ENCODE measurements at places on chromosomes 4 and X.

- DNase-seq = no peak
These were observed 61.6 kb upstream of the STS start for GRCh38 chrX:7085879-7086278.

DNA sequence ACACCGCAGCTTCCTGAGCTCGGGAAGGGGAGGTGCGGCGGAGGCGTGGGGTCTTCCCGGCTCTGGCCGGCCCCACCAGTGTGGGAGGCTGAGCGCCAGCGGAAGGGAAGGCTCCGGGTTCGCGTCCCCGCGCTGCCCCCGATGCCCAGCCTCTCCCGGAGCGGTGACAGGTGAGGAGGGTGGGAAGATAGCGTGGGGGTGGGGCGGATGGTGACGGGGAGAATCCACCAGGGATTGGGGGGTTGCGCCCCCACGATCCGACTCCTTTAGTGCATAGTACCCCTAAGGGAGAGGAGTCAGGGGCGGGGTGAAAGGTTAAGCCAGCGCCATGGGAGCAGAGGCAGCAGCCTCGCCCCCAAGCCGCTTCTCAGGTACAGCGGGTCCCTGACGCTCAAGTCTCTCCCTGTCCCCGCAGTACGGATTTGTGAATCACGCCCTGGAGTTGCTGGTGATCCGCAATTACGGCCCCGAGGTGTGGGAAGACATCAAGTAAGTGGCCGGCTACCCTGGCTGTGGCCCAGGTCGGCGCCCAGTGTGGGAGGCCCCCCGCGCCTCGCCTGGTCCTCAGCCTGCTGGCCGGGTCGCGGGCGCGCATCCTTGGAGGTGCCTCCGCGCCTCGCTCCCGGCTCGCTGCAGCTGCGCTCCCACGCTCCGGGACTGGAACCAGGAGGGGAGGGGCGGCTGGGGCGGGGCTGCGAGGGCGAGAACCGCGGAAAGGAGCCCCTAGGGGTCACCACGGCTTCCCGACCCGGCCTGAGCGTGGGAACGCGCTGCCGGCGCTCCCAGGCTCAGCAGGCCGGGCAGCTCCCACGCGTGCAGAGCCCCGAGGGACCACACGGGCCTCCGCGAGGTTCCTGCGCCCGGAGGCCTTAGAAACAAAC lies 791 bp downstream of the GUCY1B1 start:
- no peak for DNase-seq

DNA sequence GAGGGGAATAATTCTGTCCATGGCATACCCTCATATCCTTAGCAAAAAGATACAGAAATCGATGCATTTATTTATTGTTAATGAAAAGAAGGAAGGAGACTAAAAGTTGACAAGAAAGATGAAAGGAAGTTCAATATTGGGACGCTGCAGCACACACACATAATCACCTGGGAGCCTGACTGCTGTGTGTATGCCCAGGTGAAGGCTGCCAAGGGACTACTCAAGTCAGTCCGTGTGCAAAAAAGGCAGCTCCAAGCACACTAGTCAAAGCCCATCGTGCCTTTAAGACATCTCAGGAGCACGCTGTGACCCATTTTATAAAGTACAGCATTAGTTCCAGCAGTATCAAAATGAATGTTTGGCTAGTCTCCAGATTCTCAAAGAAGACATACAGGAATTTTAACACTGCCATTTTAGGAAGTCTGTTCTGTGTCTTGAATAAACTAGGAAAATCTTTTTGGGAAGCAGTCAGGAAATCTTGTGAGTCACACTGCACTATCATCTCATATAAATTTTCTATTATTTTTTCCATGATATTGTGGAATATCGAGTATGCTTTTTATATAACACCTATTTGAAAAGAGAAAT lies 363.9 kb downstream of the GASK1B start:
- no peak for DNase-seq

- no peak for DNase-seq
These were observed 198.6 kb downstream of the ARHGAP24 start for GRCh38 chr4:85673540-85673939.

DNA sequence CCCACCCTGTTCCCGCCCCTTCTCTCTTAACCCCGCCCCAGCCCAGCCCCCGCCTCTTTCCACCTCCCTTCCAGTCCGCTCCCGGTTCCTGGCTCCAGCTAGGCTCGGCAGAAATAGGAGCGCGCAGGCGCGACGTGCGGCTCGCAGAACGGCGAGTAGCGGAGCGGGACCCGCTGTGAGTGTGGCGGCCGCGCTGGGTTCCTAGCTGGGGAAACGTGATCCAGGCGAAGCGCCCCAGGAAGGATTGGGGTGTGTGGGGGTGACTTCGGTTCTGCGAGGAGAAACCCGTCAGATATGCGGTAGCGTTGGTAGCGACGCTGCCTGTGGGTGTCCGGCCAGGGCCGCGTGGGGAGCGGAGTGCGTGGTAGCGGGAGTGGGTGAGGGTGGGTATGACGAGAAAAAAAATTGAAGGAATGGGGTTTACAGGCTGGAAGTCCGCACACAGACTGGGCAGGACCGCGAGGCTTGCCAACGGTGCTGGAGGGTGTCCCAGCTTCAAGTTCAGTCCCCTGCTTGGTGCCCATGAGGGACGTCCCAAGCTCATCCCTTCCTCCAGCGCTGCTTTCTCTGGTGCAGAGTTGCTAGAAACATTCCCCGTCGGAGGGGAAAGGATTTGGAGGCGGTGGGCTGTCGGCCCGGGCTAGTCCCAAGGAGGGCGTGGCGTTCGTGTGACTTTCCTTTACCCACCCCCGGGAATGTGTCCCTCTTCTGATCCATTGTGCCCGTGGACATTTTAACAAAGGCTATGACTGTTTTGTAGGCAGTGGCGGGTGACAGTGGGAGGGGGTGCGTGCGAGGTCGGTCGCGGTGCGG lies at the start of gene PRRG1:
Gene PRRG1, plus strand, starts transcription at position 144 of the 813 bp plus-strand sequence. CDS start 56,886 bp downstream, outside the sequence.
- no peak for DNase-seq

GRCh38 chr4:30825008-30825770 lies 105.0 kb downstream of the PCDH7 start:
- DNase-seq = no peak

- no peak for DNase-seq
These were observed 64.5 kb downstream of the STX18 start for GRCh38 chr4:4477391-4477790.

DNA sequence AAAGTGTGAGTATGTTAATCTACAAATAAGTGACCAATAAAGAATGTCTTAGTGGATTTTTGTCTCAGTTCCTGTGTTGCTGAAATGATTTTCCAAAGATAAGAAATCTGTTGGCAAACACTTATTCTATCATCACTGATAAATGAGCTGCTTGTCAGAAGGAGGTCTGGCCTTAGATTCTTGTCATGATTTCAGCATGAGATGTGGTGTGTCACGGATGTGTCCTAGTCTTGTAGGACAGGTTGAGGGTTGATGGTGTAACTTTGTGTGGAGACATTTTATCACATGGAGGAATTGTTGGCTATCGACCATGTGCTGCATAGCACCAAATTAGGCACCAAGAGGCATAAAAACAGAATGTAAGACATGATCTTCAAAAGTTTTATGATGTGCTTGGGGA lies 31.8 kb upstream of the LIMCH1 start:
- no peak for DNase-seq

GRCh38 chr4:82718162-82718940 lies 80.2 kb downstream of the SCD5 start:
- no peak for DNase-seq

DNA sequence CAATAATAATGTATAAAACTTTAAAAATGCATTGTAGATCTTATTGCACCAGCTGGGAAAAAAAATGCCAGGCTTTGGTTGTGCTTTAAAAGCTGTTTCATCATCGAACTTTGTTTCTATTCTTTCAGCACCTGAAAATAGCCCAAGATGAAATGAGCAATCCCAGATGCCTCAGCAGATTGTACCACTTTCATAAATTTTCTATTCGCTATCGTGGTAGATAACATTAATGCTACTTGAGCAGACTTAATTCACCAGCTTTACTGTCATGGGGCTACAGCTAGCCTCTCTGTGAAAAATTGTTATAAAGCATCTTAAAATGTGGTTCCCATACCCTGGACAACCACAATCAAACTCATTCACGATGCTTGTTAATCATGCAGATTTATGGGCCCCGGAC lies 599.6 kb upstream of the HS3ST1 start:
- DNase-seq = no peak

GRCh38 chr4:156971676-156972378 lies at the start of gene PDGFC:
Gene PDGFC, minus strand, starts transcription at chr4:156971799. Its CDS starts 896 bp downstream, at chr4:156970903.
- DNase-seq = peak; percentile 2

All from CD4-positive, alpha-beta T cell treated with Interleukin-17A for 4 hours (primary cell).